NCI-H460 (cell line): ENCODE measurements at places on chromosomes 7 and 10.
A peak's percentile ranks its signal among the peaks of the same experiment; 100 is the strongest.

- DNase-seq = no peak
Measured at GRCh38 chr7:107836237-107837144, 33.5 kb upstream of the SLC26A3 start.

DNA sequence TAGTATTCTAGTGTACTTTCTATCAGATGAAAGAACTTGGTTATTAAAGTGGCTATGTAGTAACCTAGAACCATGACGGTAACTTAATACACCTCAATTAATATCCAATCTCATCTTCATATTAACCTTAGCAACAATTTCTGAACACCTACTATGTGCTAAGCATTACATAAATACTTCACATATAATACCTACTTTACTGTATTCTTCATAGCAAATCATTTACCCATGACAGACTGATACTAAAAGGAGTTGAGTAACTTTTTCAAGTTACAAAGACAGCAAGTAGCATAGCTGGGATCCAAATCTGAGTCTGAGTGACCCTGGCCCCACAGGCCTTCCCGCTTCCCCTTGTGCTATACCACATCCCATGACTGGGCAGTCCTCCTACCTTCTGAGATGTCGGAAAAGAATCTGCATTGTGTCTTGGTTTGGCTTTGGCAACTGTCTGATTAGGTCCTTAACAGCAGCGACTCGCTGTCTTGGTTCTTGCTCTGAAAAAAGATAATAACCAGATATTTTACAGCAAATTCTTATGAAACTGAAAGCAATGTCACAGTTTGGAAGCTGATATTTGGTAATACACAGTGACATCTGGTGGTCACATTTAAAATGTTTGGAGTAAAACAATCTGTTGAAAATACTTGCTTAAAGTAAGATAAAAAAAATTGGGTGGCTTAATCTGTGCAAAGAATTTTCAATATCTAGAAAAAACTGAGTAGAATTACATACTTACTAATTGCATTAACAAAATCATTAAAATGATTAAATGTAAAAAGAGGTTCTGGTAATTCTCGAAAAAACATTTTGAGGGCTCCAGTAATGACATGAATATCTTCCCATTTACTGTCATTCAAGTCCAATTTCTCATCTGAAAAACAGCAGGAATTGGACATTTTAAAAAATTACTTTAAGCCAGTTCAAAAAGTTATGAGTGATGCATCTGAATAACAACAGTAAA lies 120.1 kb downstream of the ARHGAP12 start:
- peak; percentile 39 for DNase-seq

- no peak for DNase-seq
Measured at GRCh38 chr7:114085592-114086501, 167.0 kb upstream of the PPP1R3A start.

DNA sequence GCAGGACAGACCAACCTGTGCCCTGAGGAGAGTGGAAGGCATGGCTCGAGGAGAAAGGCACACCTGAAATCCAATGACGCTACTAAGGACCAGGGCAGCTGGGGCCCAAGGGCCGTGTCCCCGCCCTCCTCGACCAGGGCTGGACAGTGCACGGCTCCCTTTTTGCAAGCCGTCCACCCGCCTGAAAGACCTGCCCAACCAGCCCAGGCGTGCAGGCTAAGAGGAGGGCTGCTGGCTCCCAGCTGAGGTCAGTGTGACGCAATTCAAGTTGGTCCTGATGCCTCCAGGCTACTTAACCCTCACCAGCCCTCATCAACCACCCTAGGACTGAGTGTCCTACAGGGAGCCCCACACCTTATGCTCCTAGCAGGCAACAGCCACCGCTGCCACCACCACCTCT lies 69.3 kb downstream of the DLG5 start:
- no peak for DNase-seq

DNA sequence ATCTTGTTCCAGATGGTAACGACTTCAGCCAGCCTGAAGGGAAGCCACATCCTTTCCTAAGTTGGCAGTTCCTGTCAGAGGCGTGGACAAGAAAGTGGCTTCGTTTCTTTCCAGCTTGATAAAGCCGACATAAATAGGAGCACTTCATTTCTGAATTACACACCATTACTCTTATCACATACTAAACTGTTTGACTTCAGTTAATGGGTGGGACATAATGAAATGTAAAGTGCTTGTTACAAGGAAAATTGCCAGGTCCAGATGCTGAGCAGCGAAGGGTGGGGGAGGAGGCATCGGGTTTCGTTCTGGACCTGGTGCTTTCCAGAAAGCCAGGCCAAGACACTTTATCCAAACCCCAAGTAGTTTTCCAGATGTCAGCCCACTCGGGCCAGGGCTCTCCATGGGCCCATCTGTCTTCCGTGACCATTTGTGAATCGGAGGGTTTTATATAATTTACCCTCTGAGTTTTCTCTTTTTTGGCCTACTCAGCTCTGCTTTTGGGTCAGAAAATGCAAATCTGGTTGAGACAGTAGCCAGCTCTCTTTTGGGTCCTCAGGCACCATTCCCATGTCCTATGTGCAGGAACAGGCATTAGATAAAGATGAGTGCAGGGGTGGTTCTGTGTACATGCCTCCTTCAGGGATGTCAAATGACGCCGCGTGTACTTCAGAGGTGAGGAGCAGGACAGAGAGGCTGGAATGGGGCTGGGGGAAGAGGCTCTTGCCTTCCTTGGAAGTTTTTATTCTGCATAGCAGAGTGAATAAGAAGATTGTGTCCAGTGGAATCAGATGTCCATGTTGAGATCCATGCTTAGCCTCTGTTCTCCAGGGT lies 90.2 kb downstream of the TACC2 start:
- DNase-seq = no peak

- DNase-seq = no peak
Measured at GRCh38 chr7:74104702-74105101, 21.1 kb downstream of the LIMK1 start.

GRCh38 chr10:58473976-58474375 lies 38.7 kb upstream of the BICC1 start:
- DNase-seq = no peak

DNA sequence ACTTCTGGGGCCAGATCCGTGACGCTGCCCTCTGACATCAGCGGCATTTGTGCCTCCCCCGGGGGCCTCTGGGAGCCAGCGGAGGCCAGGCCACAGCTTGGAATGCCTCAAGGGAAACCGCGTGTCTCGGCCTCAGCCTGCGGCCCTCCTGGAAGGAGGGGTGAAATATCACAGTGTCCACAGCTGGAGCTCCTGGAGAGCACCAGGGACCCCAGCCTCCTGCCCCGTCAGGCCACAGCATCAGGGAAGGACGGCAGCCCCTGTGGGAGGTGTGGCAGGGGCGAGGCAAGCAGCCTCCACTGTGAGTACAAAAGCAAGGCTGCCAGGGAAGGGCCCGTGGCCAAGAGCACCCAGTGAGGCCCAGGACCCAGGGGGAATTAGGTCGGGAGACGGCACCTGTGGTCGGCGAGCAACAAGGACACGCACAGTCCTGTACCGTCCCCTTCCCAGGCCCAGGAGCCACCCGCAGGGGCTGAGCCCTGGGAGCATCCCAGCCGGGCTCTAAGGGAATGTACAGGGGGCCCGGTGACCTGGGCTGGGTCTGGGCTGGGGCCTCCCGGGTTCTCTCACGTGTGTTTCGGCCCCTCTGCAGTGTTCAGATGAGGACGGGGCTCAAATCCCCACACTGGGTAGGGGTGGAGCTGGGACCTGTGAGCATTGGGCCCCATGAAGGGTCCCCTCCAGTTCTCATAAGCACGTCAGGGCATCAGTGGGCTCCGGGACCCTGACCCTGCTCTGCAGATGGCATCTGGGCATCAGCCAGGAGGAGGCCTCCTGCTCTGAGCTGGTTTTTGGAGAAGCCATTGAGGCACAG lies 18.7 kb upstream of the KNDC1 start:
- DNase-seq = no peak

GRCh38 chr7:134084488-134085144 lies 42.5 kb upstream of the LRGUK start:
- DNase-seq = no peak

DNA sequence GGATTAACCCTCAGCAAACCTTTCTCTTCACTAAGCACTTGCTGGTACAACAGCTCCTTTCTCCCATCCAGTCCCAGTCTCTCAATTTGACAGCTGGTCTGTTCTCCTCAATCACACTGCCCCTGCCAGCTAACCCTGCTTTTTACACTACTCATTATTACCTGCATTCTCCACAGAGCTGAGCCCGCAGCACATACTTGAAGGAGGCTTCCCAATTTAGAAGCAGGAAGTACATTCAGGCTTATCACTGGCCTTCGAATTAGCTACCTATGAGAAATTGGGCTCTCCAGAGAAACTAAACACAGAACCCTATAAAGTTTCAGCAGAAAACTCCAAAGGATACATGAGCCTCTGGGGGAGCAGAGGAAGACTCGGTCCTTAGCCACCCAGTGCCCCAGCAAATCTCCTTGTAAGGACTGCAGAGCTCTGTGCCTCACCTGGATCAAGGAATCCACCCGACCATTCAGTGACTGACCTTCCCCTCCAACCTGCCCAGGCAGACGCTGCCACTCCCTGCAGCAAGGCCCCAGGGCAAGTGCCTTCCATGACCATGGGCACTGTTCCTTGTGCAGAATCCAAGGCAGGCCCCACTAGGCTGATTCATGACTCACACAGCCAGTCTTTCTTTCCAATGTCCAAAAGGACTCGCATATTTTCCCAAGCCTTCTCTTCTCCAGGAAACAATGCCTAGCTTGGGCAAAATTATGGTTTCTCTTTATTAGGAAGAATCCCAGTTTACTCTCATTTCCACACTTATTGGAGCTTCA lies 68.0 kb downstream of the VOPP1 start:
- no peak for DNase-seq

DNA sequence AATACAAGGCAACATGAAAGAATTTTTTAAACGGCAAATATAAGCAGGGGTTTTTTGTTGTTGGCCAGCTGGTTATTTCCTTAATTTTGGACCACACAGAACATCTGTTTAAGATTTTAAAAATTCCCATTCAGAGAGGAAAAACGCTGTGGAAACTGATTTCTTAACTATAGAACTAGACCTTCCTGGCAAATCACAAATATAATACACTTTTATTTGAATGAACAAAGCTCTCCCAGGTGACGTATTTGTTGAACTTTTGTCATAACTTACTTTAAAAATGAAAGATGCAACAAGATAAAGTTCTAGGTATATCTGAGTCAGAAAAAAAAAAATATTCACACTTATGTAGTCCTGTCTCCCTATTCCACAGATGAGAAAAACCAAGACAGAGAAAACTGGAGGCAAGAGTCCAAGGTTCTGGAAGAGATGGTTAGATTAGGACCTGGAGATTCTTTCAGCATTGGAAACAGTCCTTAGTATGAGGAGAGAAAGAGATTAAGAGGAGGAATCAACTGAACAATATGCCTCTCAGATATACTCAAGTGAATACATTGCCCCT lies 269.1 kb downstream of the NEBL start:
- DNase-seq = no peak

GRCh38 chr7:95421000-95421846 lies 13.6 kb downstream of the PON2 start:
- no peak for DNase-seq

- no peak for DNase-seq
Measured at GRCh38 chr7:44569959-44570358, 3.7 kb downstream of the DDX56 start.

DNA sequence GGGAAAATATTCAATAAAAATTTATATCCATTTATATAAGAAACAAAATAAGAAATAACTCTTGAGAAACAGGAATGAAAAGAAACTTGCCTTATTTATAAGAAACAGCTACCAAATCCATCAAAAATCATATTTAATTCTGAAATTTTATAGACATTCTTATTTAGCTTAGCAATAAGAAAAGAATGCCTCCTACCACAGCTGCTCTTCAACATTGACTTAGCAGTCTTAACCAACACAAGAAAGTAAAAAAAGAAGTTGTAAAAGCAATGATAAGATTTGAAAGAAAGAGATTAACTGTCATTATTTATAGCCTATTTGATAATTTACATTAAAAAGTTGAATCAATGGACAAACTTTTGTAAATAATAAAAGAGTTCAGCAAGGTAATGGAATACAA lies 212.8 kb downstream of the ZNF365 start:
- DNase-seq = no peak

DNA sequence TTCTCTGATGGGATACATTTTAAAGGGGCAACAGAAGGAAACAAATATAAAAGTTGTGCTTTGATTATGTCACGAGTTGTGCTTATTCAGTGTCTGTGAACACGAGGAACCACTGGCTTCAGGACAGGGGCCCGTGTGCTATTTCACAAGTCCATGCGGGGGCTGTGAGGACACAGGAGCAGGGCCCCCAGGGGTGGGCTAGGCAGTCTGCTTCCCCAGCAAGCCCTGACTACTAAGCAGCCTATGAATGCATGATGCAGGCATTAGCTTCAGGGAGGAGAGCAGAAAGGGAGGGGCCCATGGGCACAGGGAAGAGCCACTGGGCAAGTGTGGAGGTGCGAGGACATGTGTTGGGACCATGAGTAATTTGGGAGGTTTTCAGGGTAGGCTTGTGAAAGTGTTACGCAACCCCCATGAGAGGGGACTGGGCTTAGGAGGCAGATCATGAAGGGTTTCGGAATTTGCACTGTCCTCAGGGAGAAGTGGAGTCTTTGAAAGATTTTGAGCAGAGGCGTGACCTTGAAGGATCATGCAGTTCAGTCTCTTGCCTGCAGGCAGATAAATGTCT lies 424.9 kb downstream of the CALN1 start:
- DNase-seq = no peak

DNA sequence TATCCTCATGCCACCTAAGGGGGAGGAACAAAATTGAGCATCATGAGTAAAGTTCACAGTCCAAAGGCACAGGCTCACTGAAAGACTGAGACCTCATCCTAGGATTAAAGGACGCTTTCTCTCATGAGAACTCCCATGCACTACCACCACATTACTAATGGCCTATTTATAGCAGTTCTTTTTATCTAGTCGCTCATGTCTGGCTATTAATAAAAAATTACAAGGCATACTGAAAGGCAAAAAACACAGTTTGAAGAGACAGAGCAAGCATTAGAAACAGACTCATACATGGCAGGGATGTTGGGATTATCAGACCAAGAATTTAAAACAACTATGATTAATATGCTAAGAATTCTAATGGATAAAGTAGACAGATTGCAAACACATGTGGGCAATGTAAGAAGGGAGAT lies 46.0 kb upstream of the CDK13 start:
- no peak for DNase-seq

DNA sequence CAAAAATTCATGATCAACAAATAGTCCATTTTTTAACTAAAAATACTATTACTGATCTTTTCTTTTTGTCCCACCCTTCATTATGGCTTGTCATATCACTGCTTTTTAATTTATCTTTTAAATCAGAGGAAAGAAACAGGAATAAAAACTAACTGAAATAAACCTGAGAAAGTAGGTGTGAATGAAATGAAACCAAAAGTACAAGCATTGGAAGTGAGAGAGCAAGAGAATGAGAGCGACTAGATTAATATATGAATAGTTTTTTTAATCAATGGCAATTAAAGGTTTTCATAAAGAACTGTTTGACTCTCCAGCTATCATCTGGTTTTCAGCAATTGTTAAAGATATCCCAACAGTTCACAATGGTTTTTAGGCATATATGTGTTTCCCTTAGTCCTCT lies 137.8 kb downstream of the SPAG6 start:
- DNase-seq = no peak

- no peak for DNase-seq
Measured at GRCh38 chr10:88383276-88383675, 199.8 kb downstream of the RNLS start.
